ENCODE measurements at places on chromosomes 7 and 10.

GRCh38 chr7:2019711-2020511 lies 212.8 kb downstream of the MAD1L1 start:
- DNase-seq = peak; percentile 18

GRCh38 chr7:19533266-19533665 lies 175.6 kb downstream of the POLR1F start:
- no peak for DNase-seq

GRCh38 chr10:24385776-24386175 lies 176.8 kb downstream of the KIAA1217 start:
- no peak for DNase-seq

GRCh38 chr10:122864194-122864592 lies 15.2 kb downstream of the FAM24B start:
- no peak for DNase-seq

DNA sequence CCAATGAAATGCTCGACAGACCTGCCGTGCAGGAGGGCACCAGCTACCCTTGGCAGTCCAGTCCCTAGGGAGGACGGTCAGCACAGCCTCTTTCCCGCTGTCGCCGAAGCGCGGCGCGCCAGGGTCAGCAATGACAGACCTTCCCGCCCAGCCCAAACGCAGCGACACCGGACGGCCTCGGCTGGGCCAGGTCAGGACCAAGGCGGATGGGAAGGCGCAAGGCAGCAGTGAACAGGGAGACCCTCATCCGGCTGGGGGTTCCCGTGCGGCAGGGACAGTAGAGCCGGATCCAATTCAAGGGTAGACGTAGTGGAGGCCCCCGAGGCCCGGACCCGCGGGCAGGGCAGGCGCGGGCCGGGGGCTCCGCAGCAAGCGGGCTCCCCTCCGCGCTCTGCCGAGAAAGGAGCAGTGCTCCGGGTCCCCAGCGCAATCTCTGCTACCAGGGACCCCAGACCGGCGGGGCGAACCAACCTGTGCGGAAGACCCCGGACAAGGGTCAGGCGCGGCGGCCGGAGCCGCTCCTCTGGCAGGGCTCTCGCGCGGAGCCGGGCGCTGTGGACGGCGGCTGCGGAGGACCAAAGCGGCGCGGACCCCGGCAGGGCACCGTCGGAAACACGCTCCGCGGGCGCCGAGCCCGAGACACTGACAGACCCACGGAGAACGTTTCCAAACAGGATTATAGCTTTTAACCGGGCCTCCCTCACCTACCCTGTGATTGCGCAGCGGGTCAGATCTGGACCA lies at the start of gene SEC31B:
TSS of gene SEC31B (minus strand) at position 551 of the 741 bp plus-strand sequence. CDS start 2,909 bp downstream, outside the sequence.
- no peak for DNase-seq
